Heart left ventricle (tissue), 16 donors: ENCODE measurements at places on chromosomes 3 and 15. TPM values are rescaled to one million over a fixed set of nuclear protein-coding genes. Genes with fewer than 3 reads are reported as not detected.

Gene NEO1
- total RNA-seq, result 11.9 TPM

GRCh38 chr3:165210727-165211126 is 14.5 kb upstream of the SLITRK3 start:
- H3K27me3 ChIP-seq, result no peaks in the 10 kb centered on the region
- no peak overlapping the region for H3K4me3 ChIP-seq
- no peak for DNase-seq
- no peak overlapping the region for H3K27ac ChIP-seq
- H3K4me1 ChIP-seq, result no peaks in the 10 kb centered on the region

Gene NMNAT3
- total RNA-seq, result 11.0 TPM

Gene TADA3
- 57.2 TPM for total RNA-seq

DNA sequence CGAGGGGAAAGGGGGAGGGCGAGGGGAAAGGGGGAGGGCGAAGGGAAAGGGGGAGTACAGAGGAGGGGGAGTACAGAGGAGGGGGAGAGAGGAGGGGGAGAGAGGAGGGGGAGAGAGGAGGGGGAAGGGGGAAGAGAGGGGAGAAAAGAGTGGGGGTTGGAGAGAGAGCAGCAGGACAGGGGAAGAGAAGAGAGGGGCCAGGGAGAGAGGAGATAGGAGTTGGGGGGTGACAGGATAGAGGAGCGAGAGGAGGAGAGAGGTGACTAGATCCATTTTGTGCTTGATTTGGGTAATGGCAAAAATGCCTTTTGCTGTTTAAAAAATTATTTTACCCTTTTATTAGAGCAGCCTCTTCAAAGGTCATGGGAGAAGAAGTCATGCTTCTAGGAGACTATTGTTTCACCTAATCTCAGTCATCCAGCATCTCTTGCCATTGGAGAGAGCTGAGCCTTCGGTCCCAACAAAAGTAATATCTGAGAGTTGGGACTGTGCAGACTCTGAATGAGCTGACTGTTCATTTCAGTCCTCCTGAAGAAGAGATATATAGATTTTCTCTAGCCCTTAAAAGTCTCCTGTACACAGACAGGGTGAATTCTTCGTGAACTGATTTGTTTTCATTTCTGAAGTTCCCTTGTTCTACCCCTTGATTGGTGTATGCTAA is 15.1 kb upstream of the TOP2B start:
- no peaks in the 10 kb centered on the region for H3K36me3 ChIP-seq
- DNase-seq, result no peak
- no peaks in the 10 kb centered on the region for H3K4me1 ChIP-seq
- H3K27me3 ChIP-seq, result no peaks in the 10 kb centered on the region
- H3K27ac ChIP-seq, result no peak overlapping the region

Gene NIPA2
- 17.4 TPM for total RNA-seq

Gene MYRIP
- 1.3 TPM for total RNA-seq

DNA sequence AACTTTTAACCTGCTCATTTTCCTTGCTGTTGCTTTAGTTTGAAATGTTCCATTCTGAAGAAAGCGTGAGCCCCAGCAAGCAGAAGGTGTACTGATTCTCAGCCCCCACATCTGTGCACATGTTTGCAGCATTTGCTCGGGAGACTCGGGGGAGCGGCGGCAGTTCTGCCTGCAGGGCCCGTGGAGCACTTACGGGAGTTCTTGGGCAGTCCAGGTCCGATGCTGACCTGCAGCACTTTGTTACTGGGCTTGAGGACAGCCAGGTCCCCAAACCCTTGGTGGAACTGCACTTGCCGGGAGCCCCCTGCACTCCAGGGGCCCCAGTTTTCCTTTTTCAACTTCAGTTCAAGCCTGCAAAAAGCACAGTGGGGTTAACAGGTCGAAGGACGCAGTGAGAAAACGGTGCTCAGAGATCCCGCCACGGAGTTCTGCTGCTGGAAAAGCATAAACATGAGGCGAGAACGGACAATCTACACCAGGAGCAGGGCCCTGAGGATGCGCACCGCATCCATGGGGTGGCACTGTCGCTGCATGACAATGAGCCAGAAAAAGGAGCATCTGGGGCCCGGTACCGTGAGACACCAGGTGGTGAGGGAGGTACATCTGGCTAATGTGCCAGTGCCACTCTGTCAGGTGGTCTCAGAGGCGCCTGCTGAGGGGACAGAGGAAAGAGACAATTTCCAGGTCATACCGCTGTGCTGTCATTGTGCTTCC is 45.6 kb upstream of the LDHAL6B start:
- no peaks in the 10 kb centered on the region for H3K4me1 ChIP-seq
- H3K36me3 ChIP-seq, result peaks cover 86% of the 10 kb centered on the region
- no peak overlapping the region for H3K27ac ChIP-seq
- no peak overlapping the region for H3K4me3 ChIP-seq
- no peaks in the 10 kb centered on the region for H3K27me3 ChIP-seq

- H3K27ac ChIP-seq, result no peak overlapping the region
- no peak for DNase-seq
- no peaks in the 10 kb centered on the region for H3K27me3 ChIP-seq
- H3K36me3 ChIP-seq, result no peaks in the 10 kb centered on the region
- H3K4me3 ChIP-seq, result no peak overlapping the region
Measured at GRCh38 chr3:72628065-72628464, 220.2 kb downstream of the SHQ1 start.

DNA sequence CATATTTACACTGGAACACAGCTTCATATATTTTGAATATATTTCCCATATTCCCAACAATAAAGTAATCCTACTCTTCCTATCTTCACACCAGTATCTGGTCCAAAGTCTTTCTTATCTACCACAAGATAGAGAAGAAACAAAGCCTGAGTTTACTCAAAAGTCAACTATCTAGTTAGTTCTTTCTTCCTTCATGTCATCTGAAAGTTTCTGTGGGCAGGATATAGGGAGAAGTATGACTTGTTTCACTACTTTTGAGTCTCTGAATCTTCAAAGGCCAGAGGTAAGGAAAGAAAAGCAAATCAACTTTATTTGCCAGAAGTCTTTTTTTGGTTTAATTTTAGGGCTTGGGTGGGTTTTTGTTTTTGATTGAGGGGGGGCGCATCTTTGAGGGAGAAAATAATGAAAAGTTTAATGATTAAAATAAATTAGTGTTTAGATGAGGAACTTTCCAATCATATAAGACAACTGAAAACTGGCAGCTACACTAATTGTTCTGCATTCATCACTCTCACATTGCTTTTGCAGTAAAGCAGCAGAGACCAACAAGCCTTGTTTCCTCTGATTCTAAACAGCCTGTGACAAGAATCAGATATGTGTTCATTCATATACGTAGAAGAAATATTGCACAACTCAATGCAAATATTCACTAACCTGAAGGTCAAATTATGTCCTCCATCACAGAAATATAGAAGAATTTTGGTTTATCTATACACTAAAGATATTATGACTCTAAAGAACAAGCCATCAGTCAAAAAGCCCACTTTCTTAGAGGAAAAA is 421.4 kb downstream of the SHQ1 start:
- no peaks in the 10 kb centered on the region for H3K27me3 ChIP-seq
- no peak for DNase-seq
- H3K36me3 ChIP-seq, result no peaks in the 10 kb centered on the region
- no peak overlapping the region for H3K4me3 ChIP-seq
- no peak overlapping the region for H3K27ac ChIP-seq
- peaks cover 42% of the 10 kb centered on the region for H3K4me1 ChIP-seq

DNA sequence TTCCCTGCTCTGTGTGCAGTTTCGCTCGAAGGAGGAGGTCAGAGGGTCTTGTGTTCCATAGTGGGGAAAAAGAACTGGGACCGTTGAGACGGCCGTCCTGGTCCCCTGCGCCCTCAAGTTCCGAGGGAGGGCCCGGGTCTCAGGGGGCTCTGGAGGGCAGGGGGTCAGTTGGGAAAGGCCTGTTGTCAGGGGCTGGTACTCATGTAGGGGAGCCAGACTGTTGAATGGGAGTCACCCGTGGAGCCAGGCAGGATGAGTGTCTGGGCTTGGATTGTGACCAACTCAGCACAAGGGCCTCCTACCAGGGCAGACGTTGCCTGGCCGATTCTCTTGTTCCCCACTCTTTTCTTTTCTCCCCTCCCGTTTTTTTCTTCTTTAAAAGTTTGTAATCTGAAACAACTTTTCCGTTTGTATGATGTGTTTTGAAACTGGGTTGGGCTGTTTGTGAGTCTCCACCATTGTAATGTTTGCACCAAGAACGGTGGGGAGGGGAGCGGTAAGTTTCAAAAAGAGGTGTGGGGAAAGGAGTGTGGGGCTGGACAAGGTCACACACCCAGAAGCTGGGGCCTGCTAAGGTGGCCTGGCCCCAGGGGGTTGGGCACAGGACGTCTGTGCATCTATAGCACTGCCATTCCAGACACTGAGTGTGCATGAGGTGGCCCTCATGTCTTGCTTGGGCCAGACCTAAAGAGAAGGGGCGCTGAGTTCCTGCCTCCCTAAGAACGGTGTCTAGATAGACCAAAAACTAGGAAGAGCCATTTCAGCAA is 1.1 kb downstream of the CMTM7 start:
- peaks cover 18% of the 10 kb centered on the region for H3K4me1 ChIP-seq
- H3K27ac ChIP-seq, result peak overlapping the region; percentile 81
- peak; percentile 46 for DNase-seq
- peak overlapping the region; percentile 52 for H3K4me3 ChIP-seq
- no peaks in the 10 kb centered on the region for H3K36me3 ChIP-seq
